ENCODE measurements at places on chromosomes 16 and 17.

DNA sequence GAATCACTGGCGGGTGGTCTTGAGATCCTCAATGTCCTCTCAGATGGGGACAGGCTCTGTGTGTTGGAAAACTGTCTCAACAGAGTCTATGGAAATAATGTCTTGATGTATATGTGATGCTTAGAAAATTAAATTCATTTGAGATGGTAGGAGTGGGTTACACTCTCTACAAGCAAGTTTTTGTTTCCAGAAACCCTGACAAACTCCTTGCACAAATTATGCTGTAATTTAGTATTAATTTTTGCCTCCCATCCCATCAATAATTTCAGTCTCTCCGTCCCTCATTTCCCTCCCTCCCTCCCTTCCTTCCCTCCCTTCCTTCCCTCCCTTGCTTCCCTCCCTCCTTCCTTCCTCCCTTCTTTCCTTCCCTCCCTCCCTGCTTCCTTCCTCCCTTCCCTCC is 488.0 kb upstream of the C16orf82 start:
- no peak for DNase-seq

GRCh38 chr16:47079860-47080259 is 63.9 kb downstream of the NETO2 start:
- no peak for DNase-seq

- DNase-seq = peak; percentile 85
Measured at GRCh38 chr17:62109378-62109902, 44.4 kb upstream of the MED13 start.

GRCh38 chr17:72616447-72616846 is 476.0 kb downstream of the SLC39A11 start:
- no peak for DNase-seq

DNA sequence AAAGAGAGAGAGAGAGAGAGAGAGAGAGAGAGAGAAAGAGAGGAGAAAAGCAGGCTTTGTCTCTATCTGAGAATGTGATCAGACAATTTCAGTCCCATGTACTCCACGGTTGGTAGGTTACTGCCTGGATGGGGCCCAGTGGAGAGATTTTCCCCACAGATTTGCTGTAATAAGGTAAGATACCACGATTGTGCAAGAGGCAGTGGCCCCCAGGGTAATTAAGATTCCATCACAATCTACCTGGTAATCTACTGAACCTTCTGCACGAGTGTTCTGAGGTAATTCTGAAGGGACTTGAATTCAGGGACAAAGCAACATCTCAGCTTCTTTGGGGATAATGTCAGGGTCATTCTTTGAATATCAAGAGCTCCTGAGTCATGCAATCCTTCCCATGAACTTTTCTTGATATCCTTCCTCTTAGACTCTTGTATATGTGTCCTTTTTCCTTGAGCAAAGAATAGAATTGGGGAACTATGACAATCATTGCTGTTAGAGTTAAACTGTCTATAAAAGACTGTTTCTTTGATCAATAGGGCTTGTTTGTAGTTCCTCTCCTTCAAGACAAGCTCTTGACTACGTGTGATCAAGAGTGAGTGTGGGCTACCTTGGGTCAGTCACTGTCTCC is 306.6 kb downstream of the MAF start:
- no peak for DNase-seq

DNA sequence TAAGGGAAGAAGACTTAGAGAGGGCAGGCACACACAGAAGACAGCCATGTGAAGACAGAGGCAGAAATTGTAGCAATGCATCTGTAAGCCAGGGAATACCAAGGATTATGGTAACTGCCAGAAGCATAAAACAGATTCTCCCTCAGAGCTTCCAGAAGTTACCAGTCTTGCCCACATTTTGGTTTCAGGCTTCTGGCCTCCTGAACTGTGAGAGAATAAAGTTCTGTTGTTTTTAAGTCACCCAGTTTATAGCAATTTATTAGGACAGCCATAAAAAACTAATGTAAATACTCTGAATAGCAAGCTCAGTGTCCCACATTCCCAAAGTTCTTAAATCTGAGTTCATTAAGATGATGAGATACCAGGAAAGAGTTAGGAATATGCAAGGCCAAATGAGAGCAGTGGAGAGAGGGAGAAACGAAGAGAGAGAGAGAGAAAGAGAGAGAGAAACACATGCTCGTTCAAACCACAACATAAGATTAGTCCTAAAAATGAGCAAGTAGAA is 123.4 kb downstream of the HS3ST3A1 start:
- DNase-seq = no peak

- peak; percentile 73 for DNase-seq
Measured at GRCh38 chr16:85571813-85572619, 41.1 kb upstream of the GSE1 start.

DNA sequence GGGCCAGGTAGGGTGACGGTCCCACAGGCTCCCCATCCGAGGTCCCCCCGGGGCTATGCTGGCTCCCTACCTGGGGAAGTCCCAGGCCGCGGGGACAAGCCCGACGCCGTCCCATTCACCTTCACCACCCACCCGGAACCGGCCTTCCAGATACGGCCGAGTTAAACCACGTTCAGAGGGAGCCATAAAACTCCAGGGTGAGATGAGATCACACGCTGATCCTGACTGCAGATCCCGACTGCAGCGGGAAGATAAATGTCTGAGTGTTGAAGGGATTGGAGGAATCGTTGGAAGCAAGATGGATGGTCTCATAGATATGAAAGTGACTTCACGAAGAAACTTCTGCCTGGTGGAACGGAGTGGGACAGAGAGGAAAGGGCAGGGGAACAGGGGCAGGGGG is 13.6 kb upstream of the C1QTNF8 start:
- no peak for DNase-seq

- no peak for DNase-seq
Measured at GRCh38 chr16:87966685-87967185, 15.5 kb downstream of the BANP start.

DNA sequence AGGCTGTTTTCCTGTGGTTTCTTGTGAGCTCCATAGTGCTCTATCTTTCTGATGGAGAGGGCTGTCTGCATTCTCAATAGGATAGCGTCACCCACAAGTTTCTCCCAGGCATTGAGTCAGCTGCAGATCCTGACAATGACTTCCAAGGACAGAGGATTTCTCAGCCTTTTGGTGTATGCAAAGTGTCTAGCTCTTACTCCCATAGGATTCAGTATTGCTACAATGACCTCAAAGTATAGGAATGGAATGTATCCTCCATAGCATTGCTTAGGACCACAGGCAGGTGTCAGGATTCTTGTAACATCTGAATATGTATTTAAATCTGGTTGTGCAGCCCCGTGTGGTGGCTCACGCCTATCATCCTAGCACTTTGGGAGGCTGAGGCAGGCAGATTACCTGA is 32.3 kb downstream of the SMIM36 start:
- no peak for DNase-seq

DNA sequence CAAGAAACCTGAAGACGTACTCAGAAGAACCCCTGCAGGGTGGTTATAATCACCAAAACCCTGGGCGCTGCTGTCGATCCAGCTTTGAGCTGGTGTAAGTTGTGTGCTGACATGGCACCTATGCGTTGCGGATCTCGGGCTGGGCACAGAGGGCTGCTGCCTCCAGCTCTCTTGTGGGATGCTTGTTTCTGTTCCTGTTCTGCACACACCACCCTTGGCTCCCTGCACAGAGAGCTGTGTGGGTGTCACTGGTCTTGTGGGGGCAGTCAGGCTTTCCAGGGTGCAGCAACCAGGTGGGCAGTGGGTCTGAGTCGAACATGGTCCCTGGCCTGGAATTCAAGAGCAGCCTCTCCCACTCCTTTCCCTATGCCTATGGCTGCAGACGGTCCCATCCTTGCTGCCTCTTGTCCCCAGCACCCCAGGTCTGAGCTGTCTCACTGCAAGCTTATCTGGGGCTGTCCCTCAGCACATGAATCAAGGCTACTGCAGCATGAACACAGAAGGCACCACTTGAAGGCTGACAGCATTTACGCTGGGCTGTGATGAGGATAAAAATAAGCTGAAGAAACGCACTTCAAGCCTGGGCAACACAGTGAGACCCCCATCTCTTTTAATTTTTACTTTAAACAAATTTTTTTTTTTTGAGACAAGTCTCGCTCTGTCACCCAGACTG is 20.1 kb downstream of the ZNF276 start:
- no peak for DNase-seq

DNA sequence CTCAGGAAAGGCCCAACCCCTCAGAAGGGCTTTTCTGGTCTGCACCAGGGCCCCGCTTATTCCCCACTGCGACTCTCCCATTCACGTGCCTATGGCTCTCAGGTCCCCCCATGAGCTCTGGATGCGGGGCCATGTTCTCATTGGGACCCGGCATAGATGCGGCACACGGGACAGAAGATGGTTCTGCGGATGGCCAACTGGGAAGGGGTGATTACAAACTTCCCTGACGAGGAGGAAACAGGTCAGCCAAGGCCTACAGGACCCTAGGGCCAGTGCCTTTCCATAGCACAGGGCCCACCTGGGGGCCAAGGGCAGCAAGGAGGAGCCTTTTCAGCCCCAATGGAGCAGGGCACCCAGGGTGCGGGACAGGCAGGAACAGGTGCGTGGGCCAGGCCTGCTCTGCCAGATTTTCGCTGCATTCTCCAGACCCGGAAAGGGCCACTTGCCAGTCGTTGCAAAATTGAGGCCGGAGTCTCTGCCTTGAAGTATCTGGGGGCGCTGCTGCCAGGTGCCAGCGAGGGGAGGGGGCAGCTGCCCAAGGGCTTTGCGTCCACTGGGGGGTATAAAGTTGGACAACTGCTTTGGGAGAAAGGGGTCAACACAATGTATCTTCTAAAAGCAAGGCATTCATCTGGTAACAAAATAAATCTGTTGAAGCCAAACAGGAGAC is 20.5 kb downstream of the SLC7A5 start:
- DNase-seq = no peak

DNA sequence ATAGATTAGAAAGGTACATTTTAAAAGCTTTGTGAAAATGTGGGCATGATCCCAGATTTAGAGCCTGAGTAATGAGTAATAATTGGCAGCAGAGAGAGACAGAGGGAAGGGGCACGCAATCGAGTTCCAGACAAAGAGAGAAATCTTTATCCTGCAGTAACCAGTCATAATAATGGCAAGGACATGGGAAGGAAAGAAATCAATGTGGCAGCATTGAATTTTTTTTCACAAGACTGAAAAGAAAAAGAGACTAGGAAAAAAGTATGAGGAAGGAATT is 790.8 kb upstream of the SOX9 start:
- DNase-seq = no peak

DNA sequence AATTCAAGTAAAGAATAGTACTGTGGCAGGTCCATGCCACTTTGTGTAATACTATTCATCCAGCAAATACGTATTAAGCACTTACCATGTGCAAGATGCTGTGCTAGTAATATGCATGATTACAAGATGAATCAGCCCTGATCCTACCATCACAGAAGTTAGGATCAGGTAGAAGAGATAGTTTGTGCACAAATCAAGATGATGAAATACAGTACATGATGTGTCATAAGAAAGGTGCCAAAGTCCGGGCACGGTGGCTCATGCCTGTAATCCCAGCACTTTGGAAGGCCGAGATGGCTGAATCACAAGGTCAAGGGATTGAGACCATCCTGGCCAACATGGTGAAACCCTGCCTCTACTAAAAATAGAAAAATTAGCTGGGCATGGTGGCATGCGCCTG is 10.9 kb downstream of the COG4 start:
- no peak for DNase-seq

DNA sequence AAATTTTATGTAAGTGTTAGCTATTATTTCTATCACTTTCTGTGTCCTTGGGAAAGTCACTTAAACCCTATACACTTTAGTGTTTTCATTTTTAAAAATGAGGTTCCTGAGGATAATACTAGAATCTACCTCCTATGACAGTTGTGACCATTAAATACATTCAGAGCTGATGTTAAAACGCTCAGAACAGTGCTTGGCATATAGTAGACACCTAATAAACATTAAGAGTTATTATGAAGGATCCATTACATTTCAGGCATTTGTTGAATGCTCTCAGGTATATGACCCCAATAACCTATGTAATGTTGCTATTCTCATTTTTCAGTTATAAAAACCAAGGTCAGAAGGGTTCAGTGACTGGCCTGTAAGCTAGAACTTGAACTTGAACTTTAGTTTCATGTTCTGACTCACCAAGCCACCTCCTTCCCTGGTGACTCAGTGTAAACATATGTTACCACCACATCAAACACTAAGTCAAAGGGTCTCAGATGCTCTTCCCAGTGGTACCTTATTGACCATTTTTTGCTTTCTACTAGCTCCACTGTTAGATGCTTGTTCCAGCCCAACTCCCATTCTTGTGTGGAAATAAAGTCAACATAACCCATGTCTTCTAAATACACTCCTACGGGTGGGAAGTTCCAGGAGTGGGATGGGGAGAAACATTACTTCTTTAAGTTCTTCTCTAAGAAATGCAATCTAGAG is 47.6 kb downstream of the HSD17B2 start:
- DNase-seq = peak; percentile 31
